Activated naive CD4-positive, alpha-beta T cell treated with anti-CD3 and anti-CD28 coated beads, Interleukin-2, amount 50 U/mL, for 16 hours (primary cell): ENCODE measurements at places on chromosomes 12 and 14.
A peak's percentile ranks its signal among the peaks of the same experiment; 100 is the strongest.

DNA sequence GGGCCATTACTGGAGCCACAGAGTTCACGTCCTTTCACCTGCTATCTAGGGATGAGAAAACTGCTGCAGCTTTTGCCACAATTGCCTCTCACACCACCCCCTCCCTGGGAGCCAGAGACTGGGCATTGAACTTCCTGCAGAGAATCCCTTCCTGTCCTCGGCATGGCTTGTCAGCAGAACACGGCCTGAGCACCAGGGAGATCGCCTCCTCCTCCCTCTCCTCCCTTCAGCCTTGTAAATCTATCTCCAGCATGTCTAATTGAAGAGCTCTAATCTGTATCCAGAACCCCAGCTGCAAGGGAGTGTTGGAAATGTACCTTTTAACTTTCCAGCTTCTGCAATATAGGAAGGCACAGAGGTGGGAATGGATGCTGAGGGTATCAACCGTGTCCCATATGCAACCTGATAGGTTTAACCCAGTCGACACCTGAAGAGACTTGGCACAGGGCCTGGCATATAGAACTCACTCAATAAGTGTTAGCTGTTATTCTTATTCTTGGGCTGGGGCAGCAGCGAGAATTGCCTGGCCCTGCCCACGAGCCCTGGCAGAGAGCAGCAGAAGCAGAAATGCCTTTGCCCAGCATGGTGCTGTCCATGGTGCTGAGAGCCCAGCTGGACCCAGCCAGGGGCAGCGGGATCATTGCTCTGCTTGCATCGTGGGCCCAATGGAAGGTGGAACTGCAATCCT, 26.8 kb downstream of the TMEM63C start:
- DNase-seq: peak; percentile 36

- no peak for DNase-seq
Measured at GRCh38 chr12:96590970-96591369, 101.6 kb downstream of the CFAP54 start.

DNA sequence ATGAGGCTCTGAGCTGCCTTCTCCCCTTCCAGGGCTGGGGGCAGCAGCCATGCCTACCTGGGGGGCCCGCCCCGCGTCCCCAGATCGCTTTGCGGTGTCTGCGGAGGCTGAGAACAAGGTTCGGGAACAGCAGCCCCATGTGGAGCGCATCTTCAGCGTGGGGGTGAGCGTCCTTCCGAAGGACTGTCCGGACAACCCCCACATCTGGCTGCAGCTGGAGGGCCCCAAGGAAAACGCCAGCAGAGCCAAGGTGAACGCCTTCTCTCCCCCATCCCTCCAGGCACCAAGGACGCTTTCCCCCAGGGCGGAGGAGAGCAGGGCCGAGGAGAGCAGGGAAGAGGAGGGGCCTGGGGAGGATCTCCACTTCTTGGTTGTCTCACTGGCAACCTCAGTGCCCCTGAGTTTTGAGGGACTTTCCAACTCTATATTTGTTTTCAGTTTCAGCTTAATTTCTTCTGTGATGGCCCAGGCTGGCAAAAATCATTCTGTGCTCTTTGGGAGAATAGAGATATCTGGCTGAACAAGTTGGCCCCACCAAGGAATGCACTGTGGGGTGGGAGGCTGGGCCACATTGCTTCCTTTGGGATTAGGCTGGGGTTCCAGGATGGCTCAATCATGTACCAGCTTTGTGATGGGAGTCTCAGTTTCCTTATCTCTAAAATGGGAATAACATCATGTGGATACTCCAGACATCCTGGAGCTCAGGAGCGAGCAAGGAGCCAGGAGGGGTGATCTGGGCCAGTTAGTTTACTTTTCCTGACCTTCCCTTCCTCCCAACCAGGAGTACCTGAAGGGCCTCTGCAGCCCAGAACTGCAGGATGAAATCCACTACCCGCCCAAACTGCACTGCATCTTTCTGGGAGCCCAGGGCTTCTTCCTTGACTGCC, 1.2 kb downstream of the KHNYN start:
- DNase-seq: peak; percentile 78

DNA sequence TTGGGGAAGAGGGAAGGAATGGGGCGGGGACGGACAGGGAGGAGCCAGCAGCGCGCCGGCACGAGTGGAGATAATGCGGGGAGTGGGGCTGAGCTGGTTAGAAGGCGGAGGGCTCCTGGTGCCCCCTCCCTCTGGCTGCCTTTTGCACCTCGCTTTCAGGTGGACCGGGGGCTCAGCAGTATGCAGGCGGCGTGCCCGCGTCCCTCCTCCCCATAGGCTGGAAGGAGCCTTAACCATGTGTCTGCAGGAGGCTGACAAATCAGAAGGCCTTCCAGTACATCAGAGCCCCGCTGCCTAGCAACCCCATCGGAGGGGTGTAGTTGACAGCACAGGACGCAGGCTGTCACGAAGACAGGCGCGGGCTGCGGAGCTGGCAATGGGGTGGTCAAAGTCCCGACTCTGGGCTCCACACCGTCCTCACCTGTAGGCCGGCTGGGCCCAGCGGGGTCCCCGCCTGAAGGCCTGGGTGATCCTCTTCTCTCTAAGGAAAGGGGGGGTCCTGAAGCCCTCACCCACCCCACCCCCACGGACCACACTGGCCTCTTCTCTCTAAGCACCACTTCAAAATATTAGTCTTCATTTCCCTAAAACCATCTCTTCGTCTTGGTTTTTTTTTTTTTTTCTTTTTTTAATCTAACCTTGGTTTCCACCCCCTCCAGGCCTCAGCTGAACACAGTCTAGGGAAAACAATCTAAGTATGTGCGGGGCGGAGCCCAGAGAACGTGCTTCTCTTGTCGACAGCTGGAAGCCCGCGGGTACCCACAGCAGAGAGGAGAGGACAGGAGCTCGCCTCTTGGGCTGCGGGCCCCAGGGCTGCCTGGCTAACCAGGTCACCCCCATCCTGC, 44.5 kb downstream of the KDM2B start:
- peak; percentile 49 for DNase-seq
